ENCODE measurements at places on chromosomes 7 and 10. TPM values are rescaled to one million over a fixed set of nuclear protein-coding genes. Genes with fewer than 3 reads are reported as not detected.

Gene SFTPA2
- not detected for total RNA-seq

Gene CLDN3
- not detected for total RNA-seq

Gene FLNC
- total RNA-seq = 646 TPM

Gene CACNB2
- 20.6 TPM for total RNA-seq

Gene HOXA3
- total RNA-seq = 0.28 TPM

Gene PILRA
- 2.6 TPM for total RNA-seq

Gene GIGYF1
- total RNA-seq = 13.4 TPM

DNA sequence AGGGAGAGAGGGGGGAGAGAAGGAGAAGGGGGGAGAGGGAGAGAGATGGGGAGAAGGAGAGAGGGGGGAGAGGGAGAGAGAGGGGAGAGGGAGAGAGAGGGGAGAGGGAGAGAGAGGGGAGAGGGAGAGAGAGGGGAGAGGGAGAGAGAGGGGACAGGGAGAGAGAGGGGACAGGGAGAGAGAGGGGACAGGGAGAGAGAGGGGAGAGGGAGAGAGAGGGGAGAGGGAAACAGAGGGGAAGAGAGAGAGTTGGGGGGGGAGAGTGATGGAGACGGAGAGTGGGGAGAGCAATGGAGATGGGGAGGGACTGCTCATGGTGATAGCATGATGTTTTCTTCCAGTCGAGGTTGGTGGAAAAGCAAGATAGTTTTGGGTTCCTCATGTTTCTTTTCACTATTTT lies 172.4 kb downstream of the DNAJB6 start:
- no peaks in the 10 kb centered on the region for H3K36me3 ChIP-seq
- no peak overlapping the region for H3K27ac ChIP-seq
- H3K27me3 ChIP-seq = no peaks in the 10 kb centered on the region
- no peak overlapping the region for H3K4me3 ChIP-seq

- no peak for DNase-seq
- peak overlapping the region; percentile 76 for H3K4me3 ChIP-seq
- peak overlapping the region; percentile 100 for H3K27ac ChIP-seq
- peaks cover 45% of the 10 kb centered on the region for H3K4me1 ChIP-seq
These were observed 2.7 kb upstream of the KMT2E start for GRCh38 chr7:105011141-105011830.

GRCh38 chr10:21057989-21058388 lies 160.9 kb upstream of the NEBL start:
- H3K27ac ChIP-seq = no peak overlapping the region
- H3K27me3 ChIP-seq = no peaks in the 10 kb centered on the region
- no peak overlapping the region for H3K4me3 ChIP-seq
- no peak for DNase-seq
- no peaks in the 10 kb centered on the region for H3K4me1 ChIP-seq

DNA sequence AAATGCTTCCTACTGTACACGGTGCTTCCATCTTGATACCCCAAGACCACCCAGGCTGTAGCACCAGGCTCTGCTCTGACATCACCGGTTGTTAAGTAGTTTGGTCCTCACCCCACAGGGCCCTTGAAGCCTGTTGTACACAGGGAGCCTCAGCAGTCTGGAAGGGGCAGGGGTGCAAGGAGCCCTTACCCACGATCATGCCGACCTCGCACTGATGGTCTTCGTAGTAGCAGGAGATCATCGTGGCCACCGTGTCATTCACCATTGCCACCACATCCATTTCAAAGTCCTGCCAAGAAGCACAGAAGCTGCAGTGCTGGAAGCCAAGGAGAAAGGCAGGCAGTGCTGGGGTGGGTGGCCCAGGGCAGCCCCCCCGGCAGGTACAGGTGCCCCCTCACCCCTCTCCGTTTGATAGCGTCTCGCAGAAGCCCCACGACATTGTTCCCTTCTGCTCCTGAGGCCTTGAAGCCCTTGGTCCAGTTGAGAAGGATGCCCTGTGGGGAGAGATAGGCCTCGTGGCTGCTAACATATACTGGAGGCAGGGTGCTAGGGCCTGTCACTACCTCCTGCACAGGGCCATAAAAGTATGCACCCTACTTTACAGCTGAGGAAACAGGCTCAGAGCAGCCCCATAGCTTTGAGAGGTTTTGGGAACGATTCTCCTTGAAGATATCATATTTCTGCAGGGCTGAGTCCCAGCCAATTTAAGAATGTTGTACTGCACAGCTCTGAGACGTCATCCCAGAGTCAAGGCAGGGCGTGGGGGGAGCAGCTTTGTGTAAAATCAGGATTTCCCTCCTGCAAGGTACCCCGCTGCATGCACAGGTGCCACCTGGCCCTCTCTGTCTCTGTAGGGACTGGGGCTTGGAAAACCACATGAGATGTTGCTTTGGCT lies 8.7 kb upstream of the MYL7 start:
- H3K27me3 ChIP-seq = no peaks in the 10 kb centered on the region
- peaks cover 20% of the 10 kb centered on the region for H3K4me1 ChIP-seq
- DNase-seq = no peak
- H3K27ac ChIP-seq = no peak overlapping the region

GRCh38 chr7:8781166-8781565 lies 347.8 kb downstream of the NXPH1 start:
- H3K36me3 ChIP-seq = no peaks in the 10 kb centered on the region
- H3K27ac ChIP-seq = no peak overlapping the region
- DNase-seq = no peak

DNA sequence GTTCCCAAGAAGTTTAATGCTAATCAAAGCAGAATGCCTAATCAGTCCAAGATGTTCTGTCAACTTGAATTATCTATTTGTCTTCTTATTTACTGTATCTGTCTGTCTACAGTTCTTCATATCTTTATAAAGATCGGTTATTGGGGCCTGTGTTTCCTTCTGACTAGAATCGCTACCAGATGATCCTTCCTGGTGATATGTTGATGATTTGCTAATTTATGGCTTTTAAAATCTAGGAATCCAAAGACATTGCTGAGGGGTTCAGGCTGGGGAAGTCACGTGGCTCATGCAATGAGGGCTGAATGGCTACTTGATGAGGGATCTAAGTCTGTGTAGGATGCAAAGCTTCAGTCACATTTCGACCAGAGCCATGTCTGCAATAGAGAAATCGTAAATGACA lies 536.3 kb downstream of the KCNMA1 start:
- no peaks in the 10 kb centered on the region for H3K4me1 ChIP-seq
- no peak overlapping the region for H3K27ac ChIP-seq
- H3K27me3 ChIP-seq = no peaks in the 10 kb centered on the region
- no peak overlapping the region for H3K4me3 ChIP-seq

DNA sequence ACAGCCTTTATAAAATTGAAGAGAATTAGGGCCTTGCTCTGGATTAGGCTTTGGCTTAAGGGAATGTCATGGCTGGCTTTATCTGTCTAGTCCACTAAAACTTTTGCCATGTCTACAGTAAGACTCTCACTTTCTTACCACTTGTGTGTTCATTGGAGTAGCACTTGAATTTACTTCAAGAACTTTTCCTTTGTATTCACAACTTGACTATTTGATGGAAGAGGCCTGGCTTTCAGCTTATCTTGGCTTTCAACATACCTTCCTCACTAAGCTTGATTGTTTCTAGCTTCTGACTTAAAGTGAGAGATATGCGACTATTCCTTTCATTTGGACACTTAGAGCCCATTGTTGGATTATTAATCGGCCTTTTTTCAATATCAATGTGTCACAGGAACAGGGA lies 96.1 kb downstream of the TPST1 start:
- DNase-seq = no peak
- H3K36me3 ChIP-seq = no peaks in the 10 kb centered on the region
- no peaks in the 10 kb centered on the region for H3K27me3 ChIP-seq
- no peak overlapping the region for H3K27ac ChIP-seq
- H3K4me3 ChIP-seq = no peak overlapping the region

- H3K36me3 ChIP-seq = no peaks in the 10 kb centered on the region
- H3K27ac ChIP-seq = no peak overlapping the region
- DNase-seq = no peak
- H3K4me1 ChIP-seq = no peaks in the 10 kb centered on the region
- no peak overlapping the region for H3K4me3 ChIP-seq
- H3K27me3 ChIP-seq = no peaks in the 10 kb centered on the region
These were observed 190.7 kb downstream of the WDR11 start for GRCh38 chr10:121041906-121042305.

DNA sequence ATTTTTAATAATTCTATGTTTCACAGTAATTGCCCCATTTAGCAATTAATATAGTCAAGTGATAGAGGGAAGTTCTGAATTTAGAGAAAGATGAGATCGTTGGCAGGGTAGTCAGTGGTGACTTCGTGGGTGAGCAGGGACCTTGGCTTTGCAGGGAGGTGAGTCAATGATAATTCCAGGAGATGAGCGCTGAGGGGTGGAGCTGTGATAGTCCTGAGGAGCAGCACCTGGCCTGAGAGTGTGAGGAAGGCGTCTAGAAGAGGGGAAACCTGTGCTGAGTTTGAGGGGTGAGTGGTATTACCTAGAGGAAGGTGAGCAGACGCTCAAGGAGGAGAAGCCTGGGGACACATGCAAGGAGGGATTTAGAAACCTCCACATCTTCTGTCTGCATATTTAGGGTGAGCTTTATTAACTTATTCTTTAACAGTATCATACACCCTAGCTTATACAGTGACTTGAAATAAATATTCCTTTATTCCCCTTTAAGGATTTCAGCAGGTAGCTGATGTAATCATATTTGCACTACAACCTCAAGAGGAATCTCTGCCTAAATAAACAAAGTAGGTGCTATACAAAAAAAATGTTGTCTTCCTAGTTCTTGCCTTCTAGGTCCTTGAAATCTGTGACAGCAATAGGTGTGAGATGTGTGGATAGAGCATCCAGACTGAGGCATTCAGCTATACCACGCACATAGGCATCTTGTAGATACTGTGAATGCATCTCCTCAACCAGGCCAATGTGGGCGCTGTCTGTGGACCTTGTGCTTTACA lies 2.1 kb upstream of the TRIL start:
- no peak overlapping the region for H3K4me3 ChIP-seq
- H3K27me3 ChIP-seq = no peaks in the 10 kb centered on the region
- H3K36me3 ChIP-seq = no peaks in the 10 kb centered on the region
- H3K4me1 ChIP-seq = peaks cover 33% of the 10 kb centered on the region
- no peak for DNase-seq

GRCh38 chr7:128887169-128888038 lies 23.1 kb downstream of the KCP start:
- H3K4me1 ChIP-seq = peaks cover 8% of the 10 kb centered on the region
- peaks cover 6% of the 10 kb centered on the region for H3K27me3 ChIP-seq
- no peak overlapping the region for H3K27ac ChIP-seq
- no peaks in the 10 kb centered on the region for H3K36me3 ChIP-seq
- H3K4me3 ChIP-seq = no peak overlapping the region

DNA sequence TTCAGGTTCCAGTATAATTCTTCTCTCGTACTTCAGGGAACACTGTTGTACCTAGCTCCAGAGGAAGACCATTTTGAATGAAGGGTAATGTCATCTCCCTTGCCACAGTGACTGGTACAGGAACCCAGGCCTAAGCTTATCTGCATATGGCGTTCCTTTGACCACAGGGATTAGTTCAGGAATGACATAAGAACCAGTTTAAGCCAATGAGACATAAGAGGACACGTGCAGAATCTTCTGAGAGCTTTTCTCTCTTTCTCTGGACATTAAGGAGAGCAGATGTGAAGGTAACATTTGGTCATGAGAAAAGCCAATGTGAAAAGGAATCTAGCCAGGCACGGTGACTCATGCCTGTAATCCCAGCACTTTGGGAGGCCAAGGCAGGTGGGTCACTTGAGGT lies 21.8 kb upstream of the HIBADH start:
- no peaks in the 10 kb centered on the region for H3K36me3 ChIP-seq
- no peaks in the 10 kb centered on the region for H3K4me1 ChIP-seq
- H3K27me3 ChIP-seq = no peaks in the 10 kb centered on the region
- no peak for DNase-seq
